ENCODE measurements at places on chromosomes 5 and 9. TPM values are rescaled to one million over a fixed set of nuclear protein-coding genes. Genes with fewer than 3 reads are reported as not detected.

- no peaks in the 10 kb centered on the region for H3K27me3 ChIP-seq
- DNase-seq = peak; percentile 39
- H3K27ac ChIP-seq = no peak overlapping the region
These were observed 152.9 kb upstream of the SLC28A3 start for GRCh38 chr9:84493284-84493947.

DNA sequence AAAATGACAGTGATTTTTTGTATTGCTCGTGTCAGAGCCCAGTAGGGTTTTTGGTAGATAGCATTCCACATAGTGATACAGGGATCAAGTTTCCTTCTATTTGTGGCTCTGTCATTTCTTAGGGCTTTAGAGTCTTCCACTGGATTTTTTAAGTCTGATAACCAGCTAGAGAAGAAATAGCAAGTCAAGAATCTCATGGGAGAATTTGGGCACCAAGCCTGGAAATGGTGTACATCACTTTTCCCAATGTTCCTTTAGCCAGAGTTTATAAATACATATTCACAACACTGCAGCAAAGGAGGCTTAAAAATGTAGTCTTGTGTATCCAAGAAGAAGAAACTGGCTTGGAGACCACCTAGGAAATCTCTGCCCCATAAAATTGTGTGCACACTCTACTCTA is 647.1 kb upstream of the KLF4 start:
- peaks cover 15% of the 10 kb centered on the region for H3K4me1 ChIP-seq
- no peaks in the 10 kb centered on the region for H3K36me3 ChIP-seq
- no peak for DNase-seq

GRCh38 chr9:91354881-91355280 is 6.8 kb downstream of the AUH start:
- no peak for DNase-seq
- no peak overlapping the region for H3K27ac ChIP-seq
- H3K27me3 ChIP-seq = no peaks in the 10 kb centered on the region
- no peak overlapping the region for H3K4me3 ChIP-seq

The ARHGEF39 gene
- 25.2 TPM for polyA plus RNA-seq

DNA sequence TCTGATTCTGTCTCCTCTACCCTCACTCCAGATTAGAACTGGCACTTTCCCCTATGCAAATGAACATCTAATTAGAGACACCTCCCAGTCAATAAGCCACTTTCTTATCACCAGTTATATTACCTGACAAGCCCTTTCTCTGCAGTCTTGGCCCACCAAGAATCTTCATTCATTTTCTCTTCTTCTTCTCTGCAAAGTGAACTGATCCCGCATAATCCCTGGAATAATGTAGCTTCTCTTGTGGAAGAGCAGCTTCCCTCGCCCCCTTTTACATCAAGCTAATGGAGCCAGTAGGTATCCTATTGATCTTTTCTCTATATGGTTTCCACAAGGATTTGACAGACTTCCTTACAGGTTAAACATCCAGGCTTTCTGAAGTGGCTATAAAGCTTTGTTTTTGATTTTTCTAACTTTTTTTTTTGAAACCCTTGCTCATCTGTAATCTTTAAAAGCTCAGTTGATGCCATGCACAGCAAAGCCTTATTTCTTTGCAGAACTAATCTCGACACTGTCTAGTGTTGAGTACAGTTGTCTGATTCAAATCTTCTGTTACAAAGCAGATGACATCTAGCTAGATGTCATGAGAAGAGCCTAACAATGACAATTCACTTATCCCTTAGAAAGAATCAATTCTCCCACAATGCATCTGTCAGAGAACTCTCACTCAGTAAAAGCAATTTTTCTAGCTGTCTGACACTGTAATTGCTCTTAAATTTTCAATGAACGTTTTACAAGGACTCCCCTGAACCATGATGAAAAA is 281.4 kb downstream of the ISL1 start:
- no peak overlapping the region for H3K27ac ChIP-seq
- no peak overlapping the region for H3K4me3 ChIP-seq
- H3K27me3 ChIP-seq = no peaks in the 10 kb centered on the region
- H3K4me1 ChIP-seq = no peaks in the 10 kb centered on the region
- DNase-seq = no peak
- H3K36me3 ChIP-seq = no peaks in the 10 kb centered on the region

GRCh38 chr5:142779163-142779840 is 9.1 kb downstream of the ARHGAP26 start:
- H3K36me3 ChIP-seq = no peaks in the 10 kb centered on the region
- H3K4me3 ChIP-seq = no peak overlapping the region
- no peak overlapping the region for H3K27ac ChIP-seq
- peaks cover 48% of the 10 kb centered on the region for H3K4me1 ChIP-seq
- DNase-seq = peak; percentile 43

All from GM23338 (cell line).